Kidney (tissue), 22 donors: ENCODE measurements at places on chromosomes 16 and 17. TPM values are rescaled to one million over a fixed set of nuclear protein-coding genes. Genes with fewer than 3 reads are reported as not detected.

The ZPBP2 gene
- polyA plus RNA-seq: not detected

The CCL4 gene
- 3.9 TPM for polyA plus RNA-seq

The ZFHX3 gene
- 2.3 TPM for polyA plus RNA-seq

The SDK2 gene
- 0.37 TPM for polyA plus RNA-seq

The NPIPB5 gene
- 11.9 TPM for polyA plus RNA-seq

The VAMP2 gene
- polyA plus RNA-seq: 124 TPM

The TAC4 gene
- not detected for polyA plus RNA-seq

The CFAP97D1 gene
- polyA plus RNA-seq: not detected

The SLFN5 gene
- polyA plus RNA-seq: 2.0 TPM

The TEDC2 gene
- polyA plus RNA-seq: 1.7 TPM

The ERN2 gene
- polyA plus RNA-seq: not detected

The KCNG4 gene
- not detected for polyA plus RNA-seq

The TBC1D3H gene
- polyA plus RNA-seq: not detected

The PRSS8 gene
- polyA plus RNA-seq: 187 TPM

The NPB gene
- polyA plus RNA-seq: 1.4 TPM

The IGSF6 gene
- polyA plus RNA-seq: 1.1 TPM

The ETV4 gene
- polyA plus RNA-seq: 2.5 TPM

The SEPTIN1 gene
- 5.0 TPM for polyA plus RNA-seq

The BEAN1 gene
- polyA plus RNA-seq: 0.47 TPM

The UTS2R gene
- not detected for polyA plus RNA-seq

The TNFRSF17 gene
- not detected for polyA plus RNA-seq

The TNS4 gene
- polyA plus RNA-seq: 2.2 TPM

The PIEZO1 gene
- polyA plus RNA-seq: 103 TPM

The ABCC12 gene
- not detected for polyA plus RNA-seq

The CDH3 gene
- polyA plus RNA-seq: 9.8 TPM

The ASGR2 gene
- 1.4 TPM for polyA plus RNA-seq

The ASPHD1 gene
- 6.1 TPM for polyA plus RNA-seq

The EFNB3 gene
- polyA plus RNA-seq: 2.3 TPM

The RAC3 gene
- polyA plus RNA-seq: 13.1 TPM

The HLF gene
- 9.1 TPM for polyA plus RNA-seq

The JPT1 gene
- polyA plus RNA-seq: 122 TPM

The NDUFB10 gene
- 432 TPM for polyA plus RNA-seq

The HOXB6 gene
- 44.0 TPM for polyA plus RNA-seq

The TELO2 gene
- 27.7 TPM for polyA plus RNA-seq

The TM4SF5 gene
- polyA plus RNA-seq: 31.3 TPM
